ENCODE measurements at places on chromosomes 3 and 15. TPM values are rescaled to one million over a fixed set of nuclear protein-coding genes. Genes with fewer than 3 reads are reported as not detected.
A peak's percentile ranks its signal among the peaks of the same experiment; 100 is the strongest.

Gene CAND2
- 8.8 TPM for total RNA-seq

Gene FMN1
- 1.1 TPM for total RNA-seq

Gene SLC9C1
- not detected for total RNA-seq

Gene ARHGAP31
- total RNA-seq: 0.20 TPM

- DNase-seq: no peak
Observed at GRCh38 chr15:77025941-77026411, 31.1 kb downstream of the PSTPIP1 start.

DNA sequence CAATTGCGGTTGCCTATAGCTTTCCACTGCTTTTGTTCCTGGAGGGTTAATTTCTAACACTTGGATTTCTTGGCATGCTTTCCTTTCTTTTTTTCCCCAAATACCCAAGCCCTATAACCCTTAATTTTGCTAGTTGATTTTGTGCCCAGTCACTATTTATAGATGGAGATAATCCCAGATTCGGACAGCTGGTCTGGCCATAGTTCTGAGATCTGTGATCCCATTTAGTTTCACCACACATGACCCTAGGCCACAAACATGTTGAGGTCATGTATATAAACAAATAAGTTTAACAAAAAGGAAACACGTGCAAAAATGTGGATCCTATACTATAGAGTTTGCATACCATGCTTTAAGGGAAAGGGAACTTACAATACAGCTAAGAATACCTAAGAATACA lies 111.4 kb downstream of the ZMAT3 start:
- DNase-seq: no peak

DNA sequence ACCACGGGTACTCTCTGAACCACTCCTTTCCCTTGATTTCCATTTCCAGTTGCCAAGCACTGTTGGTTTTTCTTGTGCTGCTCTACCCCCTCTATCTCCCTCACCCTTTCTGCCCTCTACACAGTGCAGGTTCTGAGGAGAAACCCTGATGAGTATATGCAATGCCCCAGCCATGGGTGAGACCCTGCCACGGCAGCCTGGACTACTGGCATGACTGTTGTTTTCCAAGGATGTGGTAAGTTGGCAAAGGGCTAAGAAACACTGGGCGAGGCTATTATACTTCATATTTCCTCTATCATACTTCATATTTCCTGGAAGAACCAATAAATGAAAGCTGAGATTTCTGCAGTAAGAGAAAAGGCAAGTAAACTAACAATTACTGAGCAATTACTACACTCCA lies 27.9 kb downstream of the CHAC1 start:
- no peak for DNase-seq

DNA sequence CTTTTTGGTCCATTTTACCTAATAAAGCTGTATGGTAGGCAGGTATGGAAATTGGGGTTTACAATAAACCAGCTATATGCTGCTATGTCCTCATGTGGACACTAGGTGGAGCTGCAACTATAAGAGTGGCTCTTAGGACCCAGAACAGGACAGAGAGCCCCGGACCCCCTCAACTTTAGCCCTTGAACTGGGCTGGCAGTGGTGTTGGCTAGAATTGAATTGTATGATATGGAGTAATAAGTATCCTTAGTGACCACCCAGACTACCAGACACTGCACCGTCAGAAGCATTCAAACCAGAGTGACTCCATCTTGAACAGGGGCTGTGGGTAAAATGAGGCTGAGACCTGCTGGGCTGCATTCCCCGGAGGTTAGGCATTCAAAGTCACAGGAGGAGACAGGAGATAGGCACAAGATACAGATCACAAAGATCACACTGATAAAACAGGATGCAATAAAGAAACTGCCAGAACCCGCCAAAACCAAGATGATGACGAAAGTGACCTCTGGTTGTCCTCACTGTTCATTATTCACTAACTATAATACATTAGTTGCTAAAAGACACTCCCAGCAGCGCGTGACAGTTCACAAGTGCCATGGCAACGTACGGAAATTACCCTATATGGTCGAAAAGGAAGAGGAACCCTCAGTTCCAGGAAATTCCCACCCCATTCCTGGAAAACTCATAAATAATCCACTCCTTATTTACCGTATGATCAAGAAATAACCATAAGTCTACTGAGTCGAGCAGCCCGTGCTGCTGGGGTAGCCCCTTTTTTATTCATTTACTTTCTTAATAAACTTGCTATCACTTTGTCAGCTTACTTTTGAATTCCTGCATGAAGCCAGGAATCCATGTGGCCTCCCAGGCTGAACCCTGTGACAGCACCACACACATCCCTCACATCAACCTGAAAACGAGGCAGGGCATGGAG lies 68.7 kb upstream of the BLM start:
- peak; percentile 49 for DNase-seq

Measured in glutamatergic neuron (in vitro differentiated cells).